ENCODE measurements at places on chromosomes 2 and 18. TPM values are rescaled to one million over a fixed set of nuclear protein-coding genes. Genes with fewer than 3 reads are reported as not detected.
A peak's percentile ranks its signal among the peaks of the same experiment; 100 is the strongest.

- H3K36me3 ChIP-seq, result no peaks in the 10 kb centered on the region
- no peak overlapping the region for H3K4me3 ChIP-seq
- H3K27ac ChIP-seq, result peak overlapping the region; percentile 9
- DNase-seq, result no peak
- H3K27me3 ChIP-seq, result no peaks in the 10 kb centered on the region
Measured at GRCh38 chr18:36481201-36481657, 183.7 kb downstream of the FHOD3 start.

MC5R gene
- total RNA-seq, result 0.54 TPM

B3GNT7 gene
- total RNA-seq, result 33.2 TPM

TFPI gene
- 35.5 TPM for total RNA-seq

GRCh38 chr18:39199231-39199855 is 1633.7 kb upstream of the CELF4 start:
- H3K4me1 ChIP-seq, result no peaks in the 10 kb centered on the region
- H3K27me3 ChIP-seq, result no peaks in the 10 kb centered on the region
- no peak overlapping the region for H3K4me3 ChIP-seq

- no peaks in the 10 kb centered on the region for H3K36me3 ChIP-seq
- H3K4me1 ChIP-seq, result peaks cover 13% of the 10 kb centered on the region
- no peak overlapping the region for H3K27ac ChIP-seq
Measured at GRCh38 chr2:47091118-47091517, 64.0 kb downstream of the STPG4 start.

- no peaks in the 10 kb centered on the region for H3K36me3 ChIP-seq
- no peak for DNase-seq
- no peak overlapping the region for H3K27ac ChIP-seq
- H3K4me3 ChIP-seq, result no peak overlapping the region
Measured at GRCh38 chr2:101463911-101464641, 10.8 kb downstream of the RFX8 start.

DNA sequence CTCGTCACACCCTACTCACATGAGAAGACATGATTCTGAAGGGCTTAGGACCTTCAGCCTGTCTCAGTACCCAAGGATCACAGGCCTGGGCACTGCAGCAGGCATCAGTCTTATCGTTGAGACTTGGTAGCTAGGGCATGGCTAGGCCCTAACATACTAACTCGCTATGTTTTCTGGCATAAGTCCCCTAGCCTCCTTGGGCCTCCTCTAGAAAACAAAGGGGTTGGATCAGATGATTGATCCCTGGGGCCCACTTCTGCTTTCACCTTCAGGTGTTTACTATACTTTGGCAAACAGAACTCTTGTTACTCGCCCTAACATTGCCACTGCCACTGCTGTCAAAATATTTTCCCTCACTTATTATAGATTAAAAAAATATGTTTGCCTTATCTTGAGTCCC is 44.2 kb downstream of the VSNL1 start:
- no peak overlapping the region for H3K4me3 ChIP-seq
- H3K27ac ChIP-seq, result no peak overlapping the region
- H3K4me1 ChIP-seq, result no peaks in the 10 kb centered on the region
- H3K27me3 ChIP-seq, result no peaks in the 10 kb centered on the region
- H3K36me3 ChIP-seq, result no peaks in the 10 kb centered on the region

DNA sequence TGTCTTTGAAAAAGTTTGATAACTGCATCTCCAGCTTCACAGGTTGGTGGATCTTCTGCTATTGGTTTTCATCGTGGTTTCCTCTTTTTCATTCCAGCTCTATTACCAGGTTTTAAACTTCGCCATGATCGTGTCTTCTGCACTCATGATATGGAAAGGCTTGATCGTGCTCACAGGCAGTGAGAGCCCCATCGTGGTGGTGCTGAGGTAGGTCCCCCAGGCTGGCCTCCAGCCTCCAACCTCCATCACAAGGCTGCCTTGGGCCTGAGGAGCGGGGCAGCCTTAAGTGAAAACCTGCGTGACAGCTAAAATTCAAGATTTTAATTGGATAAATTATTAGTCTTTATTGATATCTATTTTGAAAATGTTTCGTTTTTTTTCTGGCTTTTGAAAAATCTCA is 9.7 kb downstream of the SEC11C start:
- peaks cover 44% of the 10 kb centered on the region for H3K36me3 ChIP-seq
- no peak for DNase-seq
- H3K27ac ChIP-seq, result no peak overlapping the region
- H3K27me3 ChIP-seq, result no peaks in the 10 kb centered on the region
- H3K4me3 ChIP-seq, result no peak overlapping the region

GRCh38 chr2:46857871-46858701 is 57.5 kb downstream of the MCFD2 start:
- H3K36me3 ChIP-seq, result no peaks in the 10 kb centered on the region
- H3K4me1 ChIP-seq, result no peaks in the 10 kb centered on the region
- DNase-seq, result no peak
- no peak overlapping the region for H3K27ac ChIP-seq
- H3K4me3 ChIP-seq, result no peak overlapping the region

DNA sequence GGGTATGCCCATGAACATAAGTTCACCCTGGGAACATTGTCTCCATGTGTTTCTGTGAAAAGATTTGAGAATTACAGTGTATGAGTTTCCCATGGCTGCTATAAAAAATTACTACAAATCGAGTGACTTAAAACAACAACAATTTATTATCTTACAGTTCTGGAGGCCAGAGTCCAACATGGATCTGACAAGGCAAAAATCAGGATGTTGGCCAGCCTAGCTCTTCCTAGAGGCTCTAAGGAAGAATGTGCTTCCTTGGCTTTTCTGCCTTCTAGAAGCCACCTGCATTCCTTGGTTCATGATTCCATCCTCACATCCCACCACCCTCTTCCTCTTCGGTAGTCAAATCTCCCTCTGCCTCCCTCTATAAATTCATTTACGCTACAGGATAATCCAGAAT is 38.6 kb downstream of the FAM124B start:
- H3K27ac ChIP-seq, result no peak overlapping the region
- no peak for DNase-seq
- no peaks in the 10 kb centered on the region for H3K36me3 ChIP-seq
- no peaks in the 10 kb centered on the region for H3K4me1 ChIP-seq

- H3K27ac ChIP-seq, result no peak overlapping the region
- no peak overlapping the region for H3K4me3 ChIP-seq
- no peak for DNase-seq
- peaks cover 11% of the 10 kb centered on the region for H3K4me1 ChIP-seq
- H3K36me3 ChIP-seq, result no peaks in the 10 kb centered on the region
- peaks cover 5% of the 10 kb centered on the region for H3K27me3 ChIP-seq
Measured at GRCh38 chr2:126653761-126654160, 2.2 kb upstream of the GYPC start.

AGBL5 gene
- 73.8 TPM for total RNA-seq

DNA sequence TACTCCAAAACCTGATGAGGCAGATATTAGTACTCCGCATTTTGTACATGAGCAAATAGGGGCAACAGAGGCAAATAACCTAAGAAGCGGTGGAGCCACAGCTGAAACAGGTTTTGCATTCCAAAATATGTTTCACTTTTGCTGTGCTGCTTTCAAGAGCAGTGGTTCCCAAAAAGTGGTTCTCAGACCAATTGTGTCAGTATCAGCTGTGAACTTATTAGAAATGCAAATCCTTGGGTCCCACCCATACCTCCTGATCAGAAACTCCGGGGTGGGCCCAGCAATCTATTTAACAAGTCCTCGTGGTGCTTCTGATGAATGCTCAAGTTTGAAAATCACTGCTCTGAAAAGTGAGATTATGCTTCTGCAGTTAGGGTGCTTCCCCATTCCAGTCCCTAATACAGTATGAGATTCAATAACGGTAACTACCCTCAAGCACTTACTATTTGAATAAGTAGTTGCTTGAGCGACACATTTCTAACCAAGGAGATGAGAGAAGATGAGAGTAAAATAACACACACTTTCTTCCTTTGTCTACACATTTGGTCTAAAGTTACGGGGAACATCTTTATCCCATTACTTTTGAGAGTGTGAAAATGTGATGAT is 17.8 kb upstream of the TCF4 start:
- H3K4me3 ChIP-seq, result no peak overlapping the region
- DNase-seq, result no peak
- H3K36me3 ChIP-seq, result no peaks in the 10 kb centered on the region
- no peak overlapping the region for H3K27ac ChIP-seq

DNA sequence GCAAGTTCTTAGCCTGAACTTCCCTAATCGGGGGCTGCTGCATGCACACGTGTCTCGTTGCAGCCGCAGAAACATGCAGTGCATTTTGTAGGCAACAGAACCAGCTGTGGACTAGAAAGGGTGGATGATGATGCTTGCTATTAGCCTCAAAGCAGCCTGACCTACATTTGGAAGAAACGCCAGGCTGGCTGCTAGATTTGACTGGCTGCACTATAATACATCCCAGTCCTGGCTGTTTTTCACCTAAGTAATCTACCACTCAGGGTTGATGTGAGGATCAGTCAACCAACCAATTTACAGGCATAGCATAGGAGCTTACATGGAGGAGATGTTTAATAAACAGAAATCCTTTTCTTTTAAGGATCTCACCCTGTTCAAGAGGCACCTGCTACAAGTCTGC is 56.4 kb upstream of the SPP2 start:
- no peaks in the 10 kb centered on the region for H3K27me3 ChIP-seq
- H3K4me3 ChIP-seq, result no peak overlapping the region
- no peaks in the 10 kb centered on the region for H3K36me3 ChIP-seq
- no peak overlapping the region for H3K27ac ChIP-seq

DNA sequence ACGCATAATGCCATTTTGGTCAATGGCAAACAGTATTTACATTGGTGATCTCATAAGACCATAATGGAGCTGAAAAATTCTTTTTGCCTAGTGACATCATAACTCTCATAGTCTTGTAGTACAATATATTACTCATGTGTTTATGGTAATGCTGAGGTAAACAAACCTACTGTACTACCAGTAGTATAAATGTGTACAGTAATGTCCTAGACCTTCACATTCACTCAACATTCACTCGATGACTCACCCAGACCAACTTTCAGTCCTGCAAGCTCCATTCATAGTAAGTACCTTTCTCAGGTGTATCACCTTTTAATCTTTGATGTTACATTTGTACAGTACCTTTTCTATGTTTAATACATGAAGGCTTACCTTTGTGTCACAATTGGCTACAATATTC is 558.2 kb upstream of the PIK3C3 start:
- H3K4me1 ChIP-seq, result no peaks in the 10 kb centered on the region
- no peak for DNase-seq
- no peak overlapping the region for H3K27ac ChIP-seq
- no peaks in the 10 kb centered on the region for H3K36me3 ChIP-seq
- H3K4me3 ChIP-seq, result no peak overlapping the region
- no peaks in the 10 kb centered on the region for H3K27me3 ChIP-seq

DNA sequence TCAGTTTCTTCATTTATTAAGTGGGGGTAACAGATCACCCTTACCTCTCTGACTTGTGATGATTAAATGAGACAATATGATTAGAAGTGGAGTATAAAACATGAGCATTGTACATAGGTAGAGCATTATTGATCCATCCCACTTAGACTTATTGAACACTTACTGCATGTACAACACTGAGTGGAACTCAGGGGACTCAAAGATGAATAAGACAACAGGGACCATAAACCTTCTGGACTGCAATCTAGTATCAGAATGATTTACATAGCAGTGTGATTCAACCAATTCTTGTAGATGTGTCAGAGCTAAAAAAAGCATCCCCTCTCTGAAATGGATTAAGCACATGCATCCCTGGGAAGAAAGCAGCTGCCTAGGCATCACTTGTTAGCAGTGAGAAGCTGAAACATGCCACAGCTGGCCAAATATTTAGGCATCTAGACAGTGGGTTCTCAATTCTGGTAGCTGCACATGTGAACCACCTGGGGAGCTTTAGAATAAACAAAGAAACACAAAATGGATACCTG is 111.5 kb downstream of the CYRIA start:
- no peak overlapping the region for H3K27ac ChIP-seq
- H3K36me3 ChIP-seq, result no peaks in the 10 kb centered on the region
- H3K27me3 ChIP-seq, result no peaks in the 10 kb centered on the region
- no peak overlapping the region for H3K4me3 ChIP-seq
- DNase-seq, result no peak

EPB41L3 gene
- total RNA-seq, result 37.7 TPM

KLHL14 gene
- total RNA-seq, result 4.2 TPM

ZNF514 gene
- total RNA-seq, result 27.8 TPM

FBXO36 gene
- total RNA-seq, result 6.7 TPM

GRCh38 chr2:147460155-147460554 is 384.7 kb upstream of the ACVR2A start:
- no peaks in the 10 kb centered on the region for H3K36me3 ChIP-seq
- H3K4me3 ChIP-seq, result no peak overlapping the region
- H3K4me1 ChIP-seq, result peaks cover 9% of the 10 kb centered on the region
- H3K27ac ChIP-seq, result no peak overlapping the region

LRP2 gene
- total RNA-seq, result 4.6 TPM

DNA sequence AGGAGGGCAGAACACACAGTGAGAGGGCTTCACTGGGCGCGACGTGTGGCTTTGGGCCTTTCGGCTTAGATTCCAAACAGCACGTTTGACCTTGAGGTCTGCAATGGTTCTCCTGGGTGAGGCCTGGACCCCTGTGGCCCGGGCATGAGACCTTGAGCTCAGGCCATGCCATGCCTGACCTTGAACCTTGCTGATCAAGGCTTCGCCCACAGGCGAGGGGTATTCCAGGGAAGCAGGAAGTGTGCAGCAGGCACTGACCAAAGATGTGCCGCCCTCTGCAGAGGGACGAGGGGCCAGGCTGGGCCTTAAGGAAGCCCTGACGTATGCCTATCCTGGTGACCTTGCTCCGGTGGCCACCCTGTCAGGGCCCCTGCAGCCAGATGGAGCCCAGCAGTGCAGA is 178.3 kb upstream of the HDAC4 start:
- H3K27me3 ChIP-seq, result no peaks in the 10 kb centered on the region
- H3K4me1 ChIP-seq, result no peaks in the 10 kb centered on the region
- no peaks in the 10 kb centered on the region for H3K36me3 ChIP-seq
- DNase-seq, result no peak
- H3K27ac ChIP-seq, result no peak overlapping the region

MEIS1 gene
- total RNA-seq, result 2.8 TPM

- no peak overlapping the region for H3K27ac ChIP-seq
- H3K27me3 ChIP-seq, result no peaks in the 10 kb centered on the region
- H3K36me3 ChIP-seq, result no peaks in the 10 kb centered on the region
- H3K4me3 ChIP-seq, result no peak overlapping the region
- H3K4me1 ChIP-seq, result no peaks in the 10 kb centered on the region
Measured at GRCh38 chr18:33878213-33878612, 300.2 kb downstream of the ASXL3 start.
